ENCODE measurements at places on chromosomes 16 and 17. TPM values are rescaled to one million over a fixed set of nuclear protein-coding genes. Genes with fewer than 3 reads are reported as not detected.

The ATP2C2 gene
- total RNA-seq = not detected

The ADAM11 gene
- total RNA-seq = 1.4 TPM

The CASKIN1 gene
- 0.47 TPM for total RNA-seq

The SPAG7 gene
- 69.5 TPM for total RNA-seq

The CD300LG gene
- not detected for total RNA-seq

The TMEM219 gene
- total RNA-seq = 47.5 TPM

Measured in smooth muscle cell of the coronary artery (primary cell).